ENCODE measurements at places on chromosomes 5 and 9.

DNA sequence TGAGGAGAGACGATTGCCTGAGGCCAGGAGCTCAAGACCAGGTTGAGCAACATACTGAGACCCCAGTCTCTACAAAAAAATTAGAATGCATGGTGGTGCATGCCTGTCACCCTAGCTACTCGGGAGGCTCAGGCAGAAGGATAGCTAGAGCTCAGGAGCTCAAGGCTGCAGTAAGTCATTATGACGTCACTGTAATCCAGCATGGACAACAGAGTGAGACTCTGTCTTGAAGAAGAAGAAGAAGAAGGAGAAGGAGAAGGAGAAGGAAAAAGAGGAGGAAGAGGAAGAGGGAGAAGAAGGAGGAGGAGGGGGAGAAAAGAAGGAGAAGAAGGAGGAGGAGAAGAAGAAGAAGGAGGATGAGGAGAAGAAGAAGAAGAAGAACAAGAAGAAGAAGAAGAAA lies 519.1 kb downstream of the CDH9 start:
- no peak for DNase-seq

- no peak for DNase-seq
These were observed 184.5 kb downstream of the CRB2 start for GRCh38 chr9:123540457-123540856.

GRCh38 chr9:32348106-32348695 lies 36.2 kb upstream of the ACO1 start:
- DNase-seq = no peak

- no peak for DNase-seq
These were observed 3.1 kb upstream of the ZNF474 start for GRCh38 chr5:122126177-122126755.

- DNase-seq = no peak
These were observed 241.0 kb downstream of the AOPEP start for GRCh38 chr9:94967482-94967881.

DNA sequence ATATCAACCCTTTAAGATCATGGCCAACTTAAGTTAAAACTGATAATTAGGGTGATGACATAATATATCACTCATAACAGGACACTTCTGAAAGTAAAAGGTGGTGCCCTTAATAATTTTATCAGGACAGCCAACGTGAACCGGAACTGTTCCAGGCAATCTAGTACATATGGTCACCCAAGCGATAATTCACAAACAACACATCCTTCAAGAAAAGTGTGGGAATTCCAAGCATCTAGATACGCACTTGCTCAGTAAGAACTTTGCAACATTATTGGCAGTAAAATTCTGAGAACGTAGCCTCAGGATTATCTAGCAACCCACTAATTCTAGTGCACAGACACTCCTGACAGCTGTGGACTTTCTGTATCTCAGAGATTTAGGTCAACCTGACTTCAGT lies 85.7 kb downstream of the ALDH7A1 start:
- no peak for DNase-seq

DNA sequence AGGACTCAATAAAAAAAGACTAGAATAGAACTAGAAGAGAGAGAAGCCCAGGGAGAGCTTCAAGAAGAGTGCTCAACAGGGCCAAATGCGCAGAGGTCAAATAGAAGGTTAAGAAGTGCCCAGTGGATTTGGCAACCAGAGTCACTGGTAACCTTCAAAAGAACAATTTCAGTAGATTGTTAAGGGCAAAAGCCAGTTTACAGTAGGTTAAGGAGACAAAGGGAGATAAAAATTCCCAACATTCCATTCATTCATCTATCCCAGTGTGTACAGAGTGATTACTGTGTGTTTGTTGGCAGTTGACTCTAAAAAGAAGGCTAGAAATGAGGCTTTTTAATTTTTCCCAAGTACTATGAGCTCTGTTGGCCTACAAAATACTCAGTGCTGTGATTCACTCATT lies 69.4 kb downstream of the RIGI start:
- DNase-seq = no peak

DNA sequence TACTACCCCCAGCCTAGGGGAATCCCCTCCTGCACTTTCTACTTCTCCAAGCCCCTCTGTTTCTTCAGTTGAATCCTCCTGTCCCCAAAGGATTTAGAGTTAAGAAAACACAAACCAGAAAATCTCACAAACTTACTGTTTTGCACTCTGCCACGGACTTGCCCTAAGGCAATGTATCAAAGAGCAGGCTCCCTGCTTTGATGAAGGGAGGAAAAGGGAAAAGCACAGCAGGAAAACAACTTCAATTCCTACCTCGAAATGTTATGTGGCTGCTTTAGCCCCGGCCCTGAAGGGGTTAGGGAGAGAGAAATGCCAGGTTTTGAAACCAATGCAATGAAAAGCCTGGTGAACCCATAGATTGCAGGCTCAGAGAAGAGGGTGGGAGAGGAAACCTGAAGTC lies 254.7 kb downstream of the MAN2A1 start:
- DNase-seq = no peak

DNA sequence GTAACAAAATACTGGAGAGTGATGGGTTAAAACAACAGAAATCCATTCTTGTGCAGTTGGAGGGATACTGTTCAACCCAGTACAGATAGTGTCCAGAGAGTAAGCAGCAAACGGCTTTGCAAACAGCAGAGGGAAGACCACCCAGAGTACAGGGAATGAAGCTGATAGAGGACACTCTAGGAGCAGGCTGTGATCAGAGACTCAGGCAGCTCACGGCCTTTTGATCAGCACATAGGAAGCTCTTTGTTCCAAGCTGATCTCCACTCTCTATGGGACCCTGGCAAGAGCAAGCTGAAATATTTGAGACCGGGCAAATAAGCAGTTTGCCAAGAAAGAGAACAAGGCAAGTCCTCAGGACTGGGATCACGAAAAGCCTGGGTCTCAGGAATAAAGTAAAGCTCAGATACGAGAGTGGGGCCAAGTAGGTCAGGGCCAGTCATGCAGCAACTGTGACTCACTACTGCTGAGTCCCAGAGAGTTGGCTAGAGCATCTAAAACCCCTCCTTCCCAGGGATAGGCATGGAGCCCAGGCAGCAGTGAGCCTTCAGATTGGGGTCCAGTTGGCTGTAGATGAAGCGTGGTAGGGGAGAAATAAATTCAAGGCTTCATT lies 52.4 kb downstream of the MELK start:
- DNase-seq = no peak

- no peak for DNase-seq
These were observed 30.0 kb upstream of the PHF2 start for GRCh38 chr9:93546356-93546755.

DNA sequence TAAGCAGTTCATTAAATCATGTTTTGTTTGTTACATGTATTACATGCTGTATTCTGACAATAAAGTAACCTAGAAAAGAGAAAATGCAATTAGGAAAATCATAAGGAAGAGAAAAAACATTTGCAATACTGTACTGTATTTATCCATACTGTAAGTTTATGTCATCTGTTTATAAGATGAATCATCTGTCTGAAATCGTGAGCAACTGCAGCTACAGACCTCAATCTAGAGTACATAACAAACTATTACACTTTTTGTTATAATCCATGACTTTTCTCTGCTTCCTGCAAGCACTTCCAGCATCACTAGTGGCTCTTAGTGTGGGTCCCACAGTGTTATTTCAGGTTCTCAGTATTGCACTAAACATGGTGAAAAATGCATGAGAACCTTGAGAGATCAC lies 144.4 kb upstream of the NR4A3 start:
- DNase-seq = no peak

GRCh38 chr5:39658866-39659265 lies 234.1 kb upstream of the DAB2 start:
- no peak for DNase-seq

GRCh38 chr5:143236682-143237081 lies 166.8 kb downstream of the NR3C1 start:
- DNase-seq = no peak

DNA sequence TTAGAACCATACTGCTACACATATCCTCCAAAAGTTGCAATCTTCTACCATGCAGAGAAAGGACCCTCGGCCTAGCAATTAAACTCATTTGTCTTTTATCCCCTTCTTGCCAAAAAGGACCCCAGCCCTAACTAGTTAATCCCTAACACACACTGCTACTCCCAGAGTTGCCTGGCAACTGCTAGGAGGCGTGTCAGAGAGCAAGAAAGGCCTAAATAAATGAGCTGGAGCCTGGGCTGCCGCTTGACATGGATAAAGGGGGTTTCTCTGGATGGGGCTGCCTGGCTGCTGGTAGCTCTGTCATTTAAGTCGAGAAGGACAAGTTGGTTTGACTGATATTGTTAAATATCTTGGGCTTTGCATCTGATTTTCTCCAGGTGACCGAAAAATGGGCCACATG lies 194.8 kb downstream of the CRB2 start:
- DNase-seq = no peak

GRCh38 chr9:77176106-77176505 lies 1.2 kb upstream of the VPS13A start:
- DNase-seq = no peak

DNA sequence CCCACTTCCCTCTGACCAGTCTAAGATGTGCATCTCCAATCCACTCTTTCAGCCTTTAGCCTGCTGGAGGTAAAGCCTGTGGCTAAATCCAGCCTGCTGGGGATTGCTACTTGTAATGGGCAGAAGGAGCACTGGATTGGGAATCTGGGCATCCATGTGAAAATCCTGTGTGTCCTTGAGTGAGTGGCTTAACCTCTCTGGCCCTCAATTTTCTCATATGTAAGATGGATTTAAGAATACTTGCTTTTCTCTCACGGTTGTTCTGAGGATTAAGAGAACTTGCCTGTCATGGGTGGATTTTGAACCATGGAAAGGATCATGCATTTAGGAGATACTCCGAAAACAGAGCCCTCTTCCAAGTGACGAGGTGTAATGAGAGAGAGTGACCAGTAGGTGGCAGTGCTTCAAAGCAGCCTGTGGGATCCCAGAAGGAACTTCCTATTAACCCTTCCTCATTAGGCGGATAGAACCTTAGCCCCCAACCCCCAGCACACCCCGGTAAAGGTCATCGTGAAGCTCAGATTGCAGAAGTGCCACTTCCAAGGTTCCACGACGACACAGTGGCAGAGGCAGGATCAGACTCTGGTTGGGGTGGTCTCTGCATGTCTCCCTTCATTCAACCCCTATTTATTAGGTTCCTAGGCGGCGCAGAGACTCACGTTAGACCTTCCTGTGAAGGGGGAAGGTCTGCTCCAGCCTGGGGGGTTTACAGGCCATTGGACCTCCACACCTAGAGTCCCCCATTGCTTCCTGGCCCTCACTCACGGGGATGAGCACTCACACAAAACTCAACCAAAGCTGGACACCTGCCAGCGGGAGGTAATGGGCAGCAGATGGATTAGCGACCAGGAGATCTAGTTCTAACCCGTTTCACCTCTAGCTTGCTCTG lies 68.7 kb upstream of the ZNF618 start:
- peak; percentile 59 for DNase-seq

DNA sequence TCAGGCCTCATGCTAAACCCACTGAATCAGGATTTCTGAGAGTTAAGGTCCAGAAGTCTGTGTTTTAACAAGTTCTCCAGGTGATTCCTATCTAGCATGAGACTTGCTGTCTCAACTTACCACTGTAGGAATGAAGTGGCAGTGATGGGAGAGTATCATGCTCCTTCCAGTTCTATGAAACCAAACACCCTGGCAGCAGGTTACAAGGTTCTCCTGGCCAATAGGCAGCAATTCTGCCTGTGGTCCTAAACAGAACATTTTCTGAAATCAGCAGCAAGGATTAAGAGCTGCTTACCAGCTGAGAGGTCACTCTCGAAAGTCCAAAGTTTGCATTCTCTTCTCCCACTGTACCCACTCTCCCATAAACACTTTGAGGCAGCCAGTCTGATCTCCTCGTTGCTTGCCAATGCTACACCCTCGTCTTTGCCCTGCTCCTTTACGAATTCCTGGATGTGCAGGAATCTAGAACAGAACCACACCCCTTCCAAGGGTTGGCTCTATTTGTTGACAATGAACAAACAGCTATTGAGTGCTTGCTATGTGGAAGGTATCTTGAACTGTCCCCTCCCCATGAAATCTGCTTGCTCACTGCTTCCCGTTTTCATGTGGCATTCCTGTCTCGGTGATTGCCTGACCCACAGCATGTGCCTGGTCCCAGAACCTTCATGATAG lies 100.5 kb downstream of the TMEM174 start:
- DNase-seq = no peak

GRCh38 chr5:164748861-164749260 lies 1243.4 kb downstream of the MAT2B start:
- DNase-seq = no peak

DNA sequence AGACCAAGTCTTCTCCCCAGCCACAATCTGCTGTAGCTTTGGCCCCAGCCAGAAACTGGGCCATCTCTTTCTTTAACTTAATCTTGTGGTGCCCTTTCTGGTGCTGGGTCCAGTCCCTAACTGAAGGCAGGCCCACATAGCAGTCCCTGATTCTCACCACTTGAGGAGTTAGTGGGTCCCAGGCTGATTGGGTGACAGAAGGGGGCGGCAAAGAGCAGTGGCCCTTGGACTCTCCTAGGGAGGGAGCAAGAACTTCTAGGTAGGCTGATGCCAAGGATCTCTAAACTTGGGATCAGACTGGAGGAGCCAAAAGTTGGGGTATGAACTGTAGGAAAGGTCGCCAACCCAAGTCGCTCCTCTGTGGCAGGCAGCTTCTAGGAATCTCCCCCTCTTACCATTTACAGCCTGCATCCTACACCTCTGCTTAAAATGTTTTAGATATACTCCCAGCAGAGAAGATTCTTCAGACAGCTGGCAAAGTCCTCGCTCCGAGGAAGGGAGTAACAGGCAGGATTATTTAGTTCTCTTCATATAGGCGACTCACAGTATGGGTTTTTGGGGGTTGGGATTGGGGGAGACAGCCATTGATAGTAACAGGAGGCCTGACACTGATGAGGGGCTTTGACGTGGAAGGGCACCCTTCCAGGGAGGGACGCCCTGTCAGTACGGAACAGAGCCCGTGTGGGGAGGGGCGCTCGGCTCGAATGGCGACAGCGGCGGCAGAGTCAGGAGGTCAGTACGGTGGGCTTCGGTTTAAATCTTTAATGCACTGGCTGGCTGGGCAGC lies 2.0 kb upstream of the CCL27 start:
- peak; percentile 44 for DNase-seq

- DNase-seq = no peak
These were observed 134.9 kb upstream of the FBXL17 start for GRCh38 chr5:108516785-108517184.

GRCh38 chr5:83353774-83354173 lies 117.8 kb upstream of the VCAN start:
- DNase-seq = no peak

DNA sequence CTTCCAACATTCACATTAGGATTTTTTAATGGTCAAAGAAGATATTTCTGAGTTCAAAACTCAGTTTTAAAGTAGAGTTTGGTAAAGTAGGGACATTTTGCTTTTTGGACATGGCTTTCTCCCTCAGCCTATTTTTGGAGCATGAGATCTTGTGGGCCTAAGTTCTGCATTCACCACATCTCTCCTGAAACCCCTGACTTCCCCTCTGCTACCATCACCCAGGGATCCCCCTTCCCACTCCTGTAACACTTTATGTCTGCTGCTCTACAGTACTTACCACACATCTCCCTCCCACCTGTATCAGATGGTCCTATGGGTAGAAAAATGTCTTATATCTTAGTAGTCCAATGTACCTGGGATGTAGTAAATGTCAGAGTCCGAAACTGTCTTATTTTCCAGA lies 48.2 kb upstream of the JAK2 start:
- no peak for DNase-seq

DNA sequence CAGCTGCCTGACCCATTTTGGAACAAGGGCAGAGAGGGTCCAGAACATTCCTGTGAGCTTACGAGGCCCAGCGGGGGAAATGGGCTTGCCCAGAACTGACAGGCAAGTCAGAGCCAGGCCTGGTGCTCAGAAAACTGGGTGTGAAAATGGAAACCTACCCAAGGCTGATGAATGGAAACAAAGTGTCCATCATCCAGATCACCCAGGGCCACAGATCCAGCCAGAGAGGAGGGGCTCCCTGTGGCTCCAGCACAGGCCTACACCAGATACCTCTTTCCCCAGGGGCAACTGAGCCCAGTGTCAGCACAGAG lies 3.1 kb downstream of the CLTB start:
- DNase-seq = no peak
